ENCODE measurements at places on chromosomes 11 and 22.

- no peak for DNase-seq
Observed at GRCh38 chr11:22249871-22250270, 57.0 kb downstream of the ANO5 start.

DNA sequence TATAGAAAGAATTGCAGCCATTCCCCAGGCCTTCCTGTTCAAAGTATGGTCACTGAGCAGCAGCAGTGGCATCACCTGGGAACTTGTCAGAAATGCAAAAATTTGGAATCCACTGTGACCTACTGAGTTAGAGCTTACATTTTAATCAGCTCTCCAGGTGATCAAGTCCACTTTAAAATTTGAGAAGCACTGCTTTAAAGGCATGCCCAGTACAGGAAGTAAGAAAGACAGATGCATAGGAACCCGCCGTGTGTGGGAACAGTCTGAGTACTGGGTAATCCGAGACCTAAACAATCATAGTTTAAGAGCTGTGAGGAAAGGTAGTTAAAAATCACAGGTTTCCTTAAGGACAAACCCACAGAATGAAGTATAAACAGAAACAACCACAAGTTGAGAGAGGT, 462.4 kb downstream of the RAB38 start:
- DNase-seq = no peak

DNA sequence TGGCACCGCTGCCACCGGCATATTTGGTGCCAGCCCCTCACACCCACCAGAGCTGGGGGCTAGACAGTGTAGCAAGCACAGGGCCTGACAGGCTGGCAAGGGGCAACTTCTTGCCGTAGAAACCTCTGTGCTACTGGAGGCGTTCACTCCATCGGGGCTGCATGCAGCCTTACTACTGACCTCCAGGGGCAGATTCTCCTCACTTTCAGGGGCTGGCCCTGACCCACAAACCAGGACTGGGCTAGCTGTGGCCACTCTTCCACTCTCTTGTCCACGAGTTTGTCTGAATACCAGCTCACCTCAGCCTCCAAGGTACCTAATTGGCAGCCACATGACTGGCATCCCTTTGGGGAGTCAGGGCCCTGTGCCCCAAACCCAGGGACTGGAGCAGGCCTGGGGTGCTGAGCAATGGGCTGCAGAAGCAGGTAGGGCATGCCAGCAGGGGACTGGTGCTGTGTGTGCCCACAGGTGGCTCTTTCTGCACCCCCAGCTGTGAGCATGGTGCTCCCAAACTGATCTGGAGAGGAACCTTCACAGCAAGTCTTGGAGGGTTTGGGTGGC, 2.1 kb upstream of the LMO1 start:
- DNase-seq = no peak

DNA sequence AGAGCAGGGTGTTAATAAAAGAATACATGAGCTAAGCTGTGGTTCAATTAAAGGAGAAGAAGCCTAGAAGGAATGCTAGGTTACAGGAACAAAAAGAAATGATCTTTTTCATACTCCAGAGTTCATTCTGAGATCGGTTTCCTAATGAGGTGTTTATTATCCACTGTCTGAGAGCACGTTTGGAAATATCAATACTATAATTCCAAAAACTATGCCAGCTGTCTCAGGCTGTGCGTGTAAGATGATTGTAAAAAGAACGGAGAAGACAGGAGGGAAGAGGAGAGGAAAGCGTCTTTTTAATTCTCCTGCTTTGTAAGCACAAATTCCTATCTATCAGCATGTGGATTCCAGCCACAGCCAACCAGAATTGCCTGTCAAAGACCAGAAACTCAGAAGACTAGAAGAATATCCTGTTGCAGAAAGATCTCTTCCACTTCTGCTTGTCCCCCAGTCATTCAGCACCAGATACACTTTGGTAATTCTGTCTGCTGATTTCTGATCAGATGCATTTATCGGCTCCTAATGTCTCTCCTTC, 25.7 kb downstream of the APOL5 start:
- no peak for DNase-seq

DNA sequence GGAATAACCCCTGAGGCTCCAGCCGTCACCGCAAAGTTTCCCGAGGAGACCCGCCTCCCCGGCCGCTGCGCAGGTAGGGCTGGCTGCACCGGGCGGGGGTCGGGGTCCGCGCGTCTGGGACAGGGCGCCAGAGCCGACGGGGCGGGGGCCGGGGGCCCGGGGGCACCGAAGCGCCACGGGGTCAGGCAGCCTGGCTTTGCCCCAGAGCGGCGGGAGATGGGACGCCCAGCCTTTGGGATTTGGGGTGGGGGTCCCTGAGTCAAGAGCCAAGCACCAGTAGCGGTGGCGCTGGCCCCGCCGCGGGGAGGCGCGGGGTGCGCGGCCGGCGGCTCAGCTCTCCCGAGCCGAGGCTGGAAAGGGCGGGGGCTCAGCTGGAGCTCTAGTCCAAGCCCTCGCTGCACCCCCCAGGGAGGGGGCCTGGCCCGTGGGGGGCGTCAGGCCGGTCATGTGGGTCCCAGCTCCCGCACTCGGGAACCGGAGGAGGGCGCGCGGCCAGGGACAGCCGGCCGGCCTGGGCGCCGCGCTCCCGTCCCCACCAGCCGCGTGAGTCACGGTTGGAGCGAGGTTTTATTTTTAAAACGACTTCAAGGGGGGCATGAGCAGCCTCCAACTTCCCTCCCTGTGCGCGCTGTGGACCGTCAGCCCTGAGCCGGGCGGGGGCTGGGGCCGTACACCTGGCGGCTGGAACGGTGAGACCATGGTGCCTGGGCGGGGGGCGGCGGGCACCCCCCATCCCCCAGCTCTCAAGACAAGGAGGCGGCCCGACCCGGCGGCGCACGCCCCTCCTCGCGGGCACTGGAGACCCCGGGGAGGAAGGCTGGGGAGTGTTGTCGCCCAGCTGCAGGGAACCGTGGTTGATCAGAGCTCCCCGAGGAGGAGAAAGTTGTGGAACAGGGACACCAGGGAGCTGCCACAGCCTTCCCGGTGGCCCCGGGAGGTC, 626 bp downstream of the FLRT1 start:
- DNase-seq = no peak

DNA sequence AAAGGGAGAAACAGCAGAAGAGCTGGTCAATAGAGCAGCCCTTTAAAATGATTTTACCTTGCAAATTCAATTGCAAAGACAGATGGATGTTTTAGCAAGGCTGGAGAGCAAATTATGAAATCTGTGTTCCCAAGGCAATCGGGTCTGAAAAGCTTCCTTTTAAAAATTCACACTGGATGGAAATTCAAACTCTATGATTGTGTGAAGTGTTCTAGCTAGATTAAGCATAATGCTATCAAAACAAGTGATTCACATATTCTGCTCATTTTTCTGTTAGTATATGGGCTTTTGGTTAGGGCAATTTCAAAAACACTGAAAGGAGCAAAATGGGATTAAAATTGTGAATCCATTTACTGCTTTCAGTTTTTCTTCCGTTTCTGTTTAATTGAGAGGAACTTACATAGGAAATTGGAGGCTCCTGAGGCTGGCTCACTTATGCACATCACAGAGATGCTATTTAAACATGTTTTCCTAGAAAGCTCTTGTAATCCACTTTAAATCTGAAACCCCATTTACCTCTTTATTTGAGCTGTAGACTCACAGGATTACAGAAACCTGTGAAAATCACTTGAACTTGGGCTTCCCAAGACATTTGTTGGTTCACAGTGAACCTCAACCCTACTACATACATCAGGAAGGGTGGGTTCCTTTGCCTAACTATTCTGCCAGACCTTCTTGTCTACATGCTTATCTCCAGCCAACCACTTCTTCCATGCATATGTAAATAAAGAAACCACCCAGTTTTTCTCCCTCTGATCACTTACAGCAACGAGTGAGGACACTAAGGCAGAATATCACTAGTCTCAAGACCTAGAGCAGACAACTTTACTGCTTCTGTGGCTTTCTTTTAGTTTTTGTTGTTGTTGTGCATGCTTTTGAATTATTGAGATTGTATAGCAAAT, 201.9 kb upstream of the PITPNB start:
- DNase-seq = no peak

- no peak for DNase-seq
Observed at GRCh38 chr11:109329716-109330115, 92.3 kb upstream of the C11orf87 start.

GRCh38 chr22:44711690-44712555, 9.9 kb downstream of the PRR5 start:
- no peak for DNase-seq

GRCh38 chr11:109697140-109697843, 275.3 kb downstream of the C11orf87 start:
- no peak for DNase-seq

- DNase-seq = peak; percentile 23
Observed at GRCh38 chr11:46916286-46917108, 1.9 kb downstream of the LRP4 start.

GRCh38 chr22:40361100-40361499, 9.3 kb upstream of the SGSM3 start:
- no peak for DNase-seq

GRCh38 chr11:132742929-132743328, 789.4 kb downstream of the OPCML start:
- DNase-seq = no peak

DNA sequence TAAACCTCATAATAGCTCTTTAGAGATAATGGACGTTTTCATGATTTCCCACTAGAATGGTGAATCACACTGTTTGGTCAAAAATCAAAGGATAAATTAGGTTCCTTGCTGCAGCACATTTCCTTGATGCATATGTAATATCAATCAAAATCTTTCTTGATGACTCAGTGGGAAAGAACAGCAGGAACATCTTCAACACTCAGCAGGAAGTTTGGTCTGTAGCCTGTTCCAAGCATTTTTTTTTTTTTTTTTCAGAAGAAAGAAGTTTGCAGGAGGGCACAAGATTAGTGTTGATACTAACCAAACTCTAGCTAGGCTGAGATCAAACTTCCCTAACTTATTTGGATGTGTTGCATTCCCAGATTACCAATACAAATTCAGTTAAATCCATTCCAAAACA, 1529.8 kb downstream of the FAM181B start:
- DNase-seq = no peak

DNA sequence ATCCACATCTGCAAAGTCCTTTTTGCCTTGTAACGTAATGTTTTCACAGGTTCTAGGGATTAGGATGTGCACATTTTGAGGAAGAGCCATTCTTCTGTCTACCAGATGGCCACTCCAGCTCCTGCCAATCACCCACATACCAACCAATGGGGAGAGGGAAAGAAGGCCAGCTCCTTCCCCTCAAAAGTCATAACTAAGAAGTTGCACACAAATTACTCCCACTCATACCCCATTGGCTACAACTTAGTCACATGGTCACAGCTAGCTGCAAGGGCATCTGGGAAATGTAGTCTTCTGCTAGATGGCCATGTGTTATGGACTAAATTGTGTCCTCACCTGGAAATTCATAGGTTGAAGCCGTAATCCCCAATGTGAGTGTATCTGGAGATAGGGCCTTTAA, 15.4 kb upstream of the MYOD1 start:
- no peak for DNase-seq

DNA sequence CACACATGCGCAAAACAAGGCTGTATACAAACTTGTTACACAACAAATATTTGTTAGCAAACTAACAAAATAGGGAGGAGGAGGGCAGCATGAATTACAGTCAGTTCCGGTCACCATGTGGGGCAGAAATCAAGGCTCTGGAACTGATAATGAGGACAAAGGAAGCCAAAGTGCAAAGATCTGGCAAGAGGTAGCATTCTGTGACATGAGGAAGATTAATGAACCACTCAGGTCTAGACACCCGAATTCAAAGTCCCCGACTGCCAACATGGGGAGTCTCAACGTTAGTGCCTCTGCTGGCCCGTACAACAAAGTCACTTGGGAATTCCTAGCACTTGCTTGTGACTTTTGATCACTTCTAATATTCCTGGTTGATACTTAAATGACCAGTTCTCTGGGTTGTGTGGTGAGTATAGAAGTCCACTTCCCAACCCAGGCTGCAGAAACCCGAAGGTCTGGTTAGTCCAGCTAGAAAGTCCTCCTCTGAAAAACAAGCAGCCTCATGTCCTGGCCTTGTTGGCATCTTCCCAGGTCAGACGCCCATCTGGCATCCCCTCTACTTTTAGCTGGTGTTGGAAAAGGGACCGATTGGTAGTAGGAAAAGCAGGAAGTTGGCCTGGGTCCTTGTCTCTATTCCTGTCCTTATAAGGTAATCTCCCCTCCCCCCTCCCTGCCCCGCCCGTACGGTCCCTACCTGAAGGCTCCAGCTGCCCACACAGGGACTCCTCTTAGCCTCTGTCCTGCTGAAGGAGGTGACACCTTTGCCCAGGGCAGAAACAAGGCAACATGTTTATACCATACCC, 1.6 kb downstream of the SUN2 start:
- no peak for DNase-seq

GRCh38 chr22:43047605-43048004, 32.7 kb upstream of the PACSIN2 start:
- DNase-seq = no peak

DNA sequence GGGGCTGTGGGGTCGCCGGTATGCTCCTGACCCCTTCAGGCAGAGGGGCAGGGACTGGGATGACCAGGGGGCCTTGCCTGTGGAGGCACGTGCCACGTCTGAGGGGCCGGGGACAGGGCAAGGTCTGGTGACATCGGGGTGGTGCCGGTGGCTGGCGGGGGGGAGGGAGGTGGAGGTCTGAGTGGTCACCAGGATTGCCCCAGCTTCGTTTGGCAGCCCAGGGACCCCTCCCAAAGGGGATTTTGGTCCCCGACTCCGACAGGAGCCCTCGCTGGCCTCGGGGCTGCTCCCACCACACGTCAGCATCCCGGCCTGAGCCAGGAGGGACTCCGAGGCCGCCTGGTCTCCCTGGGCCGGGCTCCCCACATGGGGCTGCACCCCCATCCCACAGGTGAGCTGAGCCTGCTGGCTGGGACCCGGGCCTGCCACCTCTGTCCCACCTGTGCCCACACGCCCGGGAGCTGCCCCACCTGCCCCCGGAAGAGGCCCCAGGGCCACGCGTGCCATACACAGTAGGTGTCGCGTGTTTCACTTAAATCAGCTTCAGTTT, 1.1 kb upstream of the MUC6 start:
- DNase-seq = no peak

DNA sequence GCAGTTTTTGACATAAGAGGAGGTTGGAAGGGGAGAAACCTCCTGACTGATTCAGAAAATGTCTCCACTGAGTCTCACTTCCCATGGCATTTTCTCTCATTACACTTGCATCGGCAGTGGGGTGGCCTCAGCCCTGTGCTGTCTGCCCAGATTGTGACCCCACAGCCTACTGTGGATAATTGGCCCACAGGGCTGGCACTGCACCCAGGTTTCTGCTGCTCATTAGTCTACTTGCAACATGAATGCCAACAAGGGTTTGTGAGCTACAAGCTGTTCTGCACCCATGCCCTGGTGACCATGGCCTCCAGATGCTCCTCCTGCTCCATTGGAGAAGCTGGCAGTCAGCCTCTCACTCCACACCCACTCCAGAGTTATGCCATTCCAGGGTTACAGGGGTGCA, 296.0 kb downstream of the CTTN start:
- DNase-seq = no peak

DNA sequence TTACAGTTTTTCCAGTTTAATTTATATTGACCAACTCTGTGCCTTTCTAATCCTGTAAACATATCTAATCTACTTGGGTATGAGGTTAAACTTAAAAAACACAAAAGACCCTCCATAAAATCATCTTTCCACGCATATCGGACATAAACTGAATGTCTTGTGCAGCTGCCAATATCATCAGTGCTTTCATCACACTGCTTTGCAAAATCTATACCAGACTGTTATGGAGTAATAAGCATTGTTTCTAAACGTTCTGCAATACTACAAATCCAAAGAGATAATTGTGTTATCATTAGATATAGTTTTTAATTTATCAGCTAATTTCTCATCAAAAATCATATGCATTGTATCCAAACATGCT, 36.1 kb upstream of the AMPD3 start:
- no peak for DNase-seq

GRCh38 chr11:69874178-69874983, 55.2 kb upstream of the FGF3 start:
- no peak for DNase-seq

- DNase-seq = no peak
Observed at GRCh38 chr11:132312701-132313111, 942.3 kb downstream of the NTM start.
